Stimulated activated CD4-positive, alpha-beta T cell treated with anti-CD3 and anti-CD28 coated beads, Interleukin-1b, Interleukin-23, amount 100 ng/mL, for 1 hour (primary cell): ENCODE measurements at places on chromosomes 3 and 15.

DNA sequence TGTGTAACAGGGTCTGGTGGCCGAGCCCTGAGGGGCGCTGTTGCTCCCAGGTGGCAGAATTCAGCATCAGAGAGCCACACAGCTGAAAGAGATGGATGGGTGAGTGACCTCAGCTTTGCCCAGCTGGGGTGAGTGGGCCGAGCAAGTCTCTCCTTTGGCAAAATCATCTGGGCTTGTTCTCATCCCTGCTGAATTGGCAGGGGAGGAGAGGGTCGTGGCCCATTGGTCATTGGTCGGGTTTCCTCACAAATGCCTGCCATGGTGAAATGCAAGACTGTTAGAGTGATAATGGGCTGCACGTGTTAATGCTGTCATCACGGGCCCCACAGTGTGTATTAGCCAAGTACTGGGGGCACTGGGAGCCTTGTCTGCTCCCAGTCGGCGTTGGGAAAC, 15.9 kb downstream of the ABHD2 start:
- DNase-seq = no peak

- DNase-seq = no peak
Measured at GRCh38 chr15:57313134-57313483, 63.2 kb upstream of the CGNL1 start.

- no peak for DNase-seq
Measured at GRCh38 chr3:152226176-152226575, 42.6 kb upstream of the MBNL1 start.

GRCh38 chr3:32791833-32792232, 26.0 kb upstream of the TRIM71 start:
- DNase-seq = no peak

DNA sequence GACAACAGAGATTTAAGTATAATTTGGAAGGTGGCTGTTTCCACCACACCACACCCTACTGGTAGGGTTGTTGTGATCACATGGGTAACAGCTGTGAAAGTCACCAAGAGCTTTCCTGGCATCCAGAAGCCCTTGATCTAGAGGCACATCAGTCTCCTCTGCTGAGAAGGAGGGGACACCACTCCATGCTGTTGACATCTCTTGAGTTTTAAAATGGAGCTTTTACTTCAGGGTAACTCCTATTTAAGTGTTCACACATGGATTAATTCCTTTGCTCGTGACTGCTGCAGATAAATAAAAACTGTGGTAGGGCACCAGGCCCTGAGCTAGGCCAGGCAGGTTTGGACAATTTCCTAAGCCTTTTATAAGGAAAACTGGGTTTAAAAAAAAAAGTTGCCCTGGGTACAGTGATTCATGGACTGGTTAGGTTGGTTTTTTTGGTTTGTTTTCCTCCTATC, 7.5 kb downstream of the EXOSC7 start:
- no peak for DNase-seq

GRCh38 chr15:74827614-74828013, 1.2 kb downstream of the CPLX3 start:
- no peak for DNase-seq

DNA sequence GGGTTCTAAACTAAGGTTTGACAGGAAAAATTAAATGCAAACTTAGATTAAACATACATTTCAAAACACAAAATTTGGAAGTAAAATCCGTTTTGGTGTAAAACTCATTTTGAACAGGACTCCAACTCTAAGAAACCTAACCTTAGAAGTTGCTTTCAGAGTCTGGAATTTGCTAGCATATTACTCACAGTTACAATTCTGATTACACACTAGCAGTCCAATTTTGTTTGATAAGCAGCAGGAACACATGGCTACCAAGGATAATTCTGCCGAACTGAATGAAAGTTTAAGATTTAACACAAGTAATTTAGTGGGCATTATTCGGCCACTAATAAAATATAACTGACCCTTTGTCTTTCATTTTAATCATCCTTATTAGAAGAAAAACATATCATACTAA, 49.6 kb downstream of the FRMD5 start:
- no peak for DNase-seq

DNA sequence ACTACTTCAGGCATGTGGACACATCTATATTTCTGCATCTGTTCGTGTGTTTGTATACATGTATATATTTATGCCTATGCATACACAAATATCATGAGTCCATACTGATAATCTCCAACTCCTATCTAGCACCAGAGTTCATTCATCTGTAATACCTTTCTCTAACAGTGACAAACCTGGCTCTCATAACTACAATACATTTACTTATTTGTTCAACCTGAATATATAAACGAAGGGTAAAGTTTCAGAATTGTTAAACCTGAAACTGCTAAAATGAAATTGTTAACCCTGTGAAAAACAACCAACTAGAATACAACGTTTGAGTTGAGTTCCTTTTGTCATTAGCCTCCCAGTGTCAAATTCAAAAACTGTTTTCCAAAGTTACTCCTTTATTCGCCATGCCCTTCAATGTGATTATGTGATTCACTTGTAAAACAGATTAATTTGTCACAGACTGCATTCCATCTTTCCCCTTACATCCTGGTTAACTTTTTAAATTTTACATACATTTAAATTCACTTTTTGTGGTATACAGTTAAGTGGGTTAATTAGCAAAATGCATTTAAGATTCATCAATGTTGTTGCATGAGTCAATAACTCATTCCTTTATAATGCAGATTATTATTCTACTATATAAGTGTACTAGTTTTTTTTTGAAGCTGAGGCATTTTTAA, 58.5 kb downstream of the PIK3R4 start:
- no peak for DNase-seq

DNA sequence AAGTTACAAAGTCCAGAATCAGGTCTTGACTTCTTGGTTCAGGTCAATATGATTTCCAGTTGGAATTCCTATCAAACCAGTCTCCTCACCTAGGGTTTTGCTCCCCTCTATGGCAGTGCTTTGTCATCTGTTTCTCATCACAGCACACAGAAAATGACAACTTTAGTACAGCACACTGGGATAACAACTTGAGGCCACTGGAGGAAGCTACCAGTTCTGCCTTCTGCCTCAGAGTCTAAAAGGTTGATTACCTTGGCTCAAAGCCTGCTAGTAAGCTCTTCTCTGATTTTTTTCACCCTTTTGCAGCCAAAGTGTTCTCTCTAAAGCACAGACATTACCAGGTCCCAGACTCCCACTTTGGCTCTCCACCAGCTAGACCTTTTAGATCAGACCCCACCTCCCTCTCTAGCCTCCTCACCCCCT, 24.8 kb upstream of the TRIM59 start:
- no peak for DNase-seq

- no peak for DNase-seq
Measured at GRCh38 chr15:61106044-61106834, 122.9 kb downstream of the RORA start.

DNA sequence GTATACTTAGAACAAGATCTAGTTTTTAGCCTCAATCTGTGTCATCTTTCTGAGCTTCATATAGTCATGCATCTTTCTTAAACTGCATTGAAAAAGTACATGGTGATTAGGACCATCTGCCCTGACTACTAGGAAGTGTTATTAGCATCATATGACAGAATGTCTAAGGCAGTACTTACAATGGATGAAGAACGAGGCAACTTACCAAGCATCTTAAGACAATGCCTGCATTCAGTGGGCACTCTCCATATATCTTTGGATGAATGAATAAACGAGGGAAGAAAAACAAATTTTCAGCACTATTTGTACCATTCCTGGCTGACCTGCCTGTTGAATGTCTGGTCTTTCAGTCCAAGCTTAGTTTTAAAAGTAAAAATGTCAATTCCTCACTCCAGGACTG, 185.4 kb upstream of the EPHA3 start:
- no peak for DNase-seq

- no peak for DNase-seq
Measured at GRCh38 chr15:91444656-91445055, 344.6 kb downstream of the SV2B start.

DNA sequence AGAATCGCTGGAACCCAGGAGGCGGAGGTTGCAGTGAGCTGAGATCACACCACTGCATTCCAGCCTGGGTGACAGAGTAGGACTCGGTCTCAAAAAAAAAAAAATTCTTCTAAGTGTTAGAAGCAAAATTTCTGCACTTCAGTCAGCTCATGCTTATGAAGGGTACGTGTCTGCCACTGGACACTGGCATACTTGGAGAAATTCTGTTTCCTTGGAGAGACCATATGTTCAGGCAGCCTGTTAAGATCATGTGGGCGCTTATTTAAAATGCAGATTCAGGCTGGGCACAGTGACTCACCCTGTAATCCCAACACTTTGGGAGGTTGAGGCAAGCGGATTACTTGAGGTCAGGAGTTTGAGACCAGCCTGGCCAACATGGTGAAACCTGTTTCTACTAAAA, 85.6 kb upstream of the IQSEC1 start:
- DNase-seq = no peak

DNA sequence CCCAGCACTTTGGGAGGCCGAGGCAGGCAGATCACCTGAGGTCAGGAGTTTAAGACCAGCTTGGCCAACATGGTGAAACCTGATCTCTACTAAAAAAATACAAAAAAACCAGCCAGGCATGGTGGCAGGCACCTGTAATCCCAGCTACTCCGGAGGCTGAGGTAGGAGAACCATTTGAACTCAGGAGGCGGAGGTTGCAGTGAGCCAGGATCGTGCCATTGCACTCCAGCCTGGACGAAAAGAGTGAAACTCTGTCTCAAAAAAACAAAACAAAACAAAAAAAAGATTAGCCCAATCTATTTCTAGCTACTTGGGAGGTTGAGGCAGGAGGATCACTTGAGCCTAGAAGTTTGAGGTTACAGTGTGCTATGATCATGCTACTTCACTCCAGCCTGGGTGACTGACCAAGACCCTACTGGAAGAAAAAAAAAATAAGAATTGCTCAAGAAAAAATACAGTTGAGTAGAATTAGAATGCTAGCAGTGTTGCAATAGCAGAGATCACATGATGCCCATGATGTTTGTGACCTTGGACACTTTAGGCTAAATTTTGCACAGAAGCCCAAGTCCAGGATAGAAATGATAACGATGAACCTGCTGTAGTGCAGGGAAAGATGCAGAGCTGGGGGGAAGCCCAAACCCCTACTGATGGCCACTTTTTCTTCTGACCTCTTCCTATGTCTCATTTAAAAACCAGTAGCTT, 162.2 kb downstream of the LPP start:
- DNase-seq = no peak

GRCh38 chr3:72444656-72445223, 403.5 kb downstream of the SHQ1 start:
- DNase-seq = no peak

- no peak for DNase-seq
Measured at GRCh38 chr3:132399054-132399929, 18.0 kb upstream of the DNAJC13 start.

DNA sequence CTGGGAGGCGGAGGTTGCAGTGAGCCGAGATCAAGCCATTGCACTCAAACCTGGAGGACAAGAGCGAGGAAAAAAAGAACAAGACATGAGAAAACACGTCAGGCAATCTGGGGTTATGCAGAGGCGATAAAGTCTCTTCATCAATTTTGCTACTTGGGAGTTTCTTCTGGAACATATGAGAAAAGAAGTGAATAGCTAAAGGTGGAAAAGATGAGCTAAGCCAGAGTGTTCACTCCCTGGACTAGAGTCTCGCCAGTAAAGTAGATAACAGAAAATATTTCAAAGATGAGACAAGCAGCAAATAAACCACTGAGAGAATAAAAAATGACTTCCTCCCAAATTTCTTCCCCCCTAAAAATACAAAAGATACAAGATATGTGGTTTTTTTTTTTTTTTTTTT, 188.4 kb upstream of the HES1 start:
- DNase-seq = no peak

DNA sequence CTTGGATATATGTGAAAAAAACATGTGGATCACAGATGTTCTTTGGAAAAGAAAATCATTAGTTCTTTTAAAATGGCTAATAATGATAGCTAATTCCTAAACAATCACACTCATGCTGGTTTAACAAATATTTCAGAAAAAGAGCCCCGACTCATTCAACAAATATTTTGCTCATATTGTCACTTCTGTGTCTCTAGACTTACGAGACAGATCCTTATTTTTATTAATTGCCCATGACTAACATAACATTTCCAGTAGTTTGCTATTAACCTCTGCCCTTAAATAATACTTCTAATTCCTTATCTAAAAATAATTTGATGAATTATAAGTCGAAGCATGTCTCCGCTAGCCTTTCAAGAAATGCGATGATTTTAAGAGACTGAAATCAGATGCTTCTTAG, 70.4 kb downstream of the SATB1 start:
- DNase-seq = no peak

GRCh38 chr15:86432861-86433260, 353.2 kb downstream of the AGBL1 start:
- DNase-seq = no peak

- DNase-seq = no peak
Measured at GRCh38 chr3:127970966-127971592, 56.0 kb downstream of the KBTBD12 start.

DNA sequence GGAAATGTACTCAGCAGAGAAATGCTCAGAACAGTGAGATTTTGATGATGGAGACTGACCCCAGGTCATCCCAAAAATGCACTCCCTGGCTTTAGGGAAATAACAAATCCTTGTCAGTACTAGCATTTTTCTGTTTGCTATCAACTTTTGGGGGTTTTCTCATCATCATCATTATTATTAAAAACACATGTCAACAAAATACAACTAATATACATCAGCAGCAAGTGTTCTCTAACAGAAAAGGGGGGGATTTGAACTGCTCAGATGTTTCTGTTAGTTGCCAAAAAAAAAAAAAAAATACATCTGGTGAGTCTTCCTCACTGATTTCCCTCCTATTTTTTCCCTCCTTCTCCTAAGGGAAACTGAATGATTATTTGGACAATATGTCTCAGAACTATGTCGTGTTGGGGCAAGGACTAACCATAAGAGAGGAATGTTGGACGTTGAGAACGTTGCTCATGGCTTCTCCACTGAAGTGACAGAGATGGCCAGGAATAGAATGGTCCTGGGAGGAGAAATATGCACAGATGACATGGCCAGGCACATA, 230.0 kb upstream of the MCTP2 start:
- DNase-seq = no peak

DNA sequence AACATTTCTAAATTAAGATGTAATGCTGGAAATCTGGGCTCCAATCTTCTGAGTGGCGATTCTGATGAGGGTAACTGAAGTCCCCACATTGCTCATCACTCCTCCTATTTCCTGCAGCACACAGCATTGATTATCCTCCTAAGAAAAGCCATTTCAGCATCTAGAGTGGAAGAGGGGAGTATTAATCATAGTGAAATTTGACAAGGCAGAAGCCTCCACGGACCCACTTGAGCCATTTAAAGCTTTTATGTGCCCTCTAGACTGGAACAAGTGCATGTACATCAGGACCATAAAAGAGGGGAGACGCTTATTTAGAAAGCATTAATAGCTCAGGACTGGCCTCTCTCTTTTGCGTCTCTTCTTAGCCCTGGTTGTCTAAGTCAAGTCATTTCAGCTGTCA, 25.8 kb downstream of the AQP9 start:
- no peak for DNase-seq
